ENCODE measurements at places on chromosomes 3 and 15.

DNA sequence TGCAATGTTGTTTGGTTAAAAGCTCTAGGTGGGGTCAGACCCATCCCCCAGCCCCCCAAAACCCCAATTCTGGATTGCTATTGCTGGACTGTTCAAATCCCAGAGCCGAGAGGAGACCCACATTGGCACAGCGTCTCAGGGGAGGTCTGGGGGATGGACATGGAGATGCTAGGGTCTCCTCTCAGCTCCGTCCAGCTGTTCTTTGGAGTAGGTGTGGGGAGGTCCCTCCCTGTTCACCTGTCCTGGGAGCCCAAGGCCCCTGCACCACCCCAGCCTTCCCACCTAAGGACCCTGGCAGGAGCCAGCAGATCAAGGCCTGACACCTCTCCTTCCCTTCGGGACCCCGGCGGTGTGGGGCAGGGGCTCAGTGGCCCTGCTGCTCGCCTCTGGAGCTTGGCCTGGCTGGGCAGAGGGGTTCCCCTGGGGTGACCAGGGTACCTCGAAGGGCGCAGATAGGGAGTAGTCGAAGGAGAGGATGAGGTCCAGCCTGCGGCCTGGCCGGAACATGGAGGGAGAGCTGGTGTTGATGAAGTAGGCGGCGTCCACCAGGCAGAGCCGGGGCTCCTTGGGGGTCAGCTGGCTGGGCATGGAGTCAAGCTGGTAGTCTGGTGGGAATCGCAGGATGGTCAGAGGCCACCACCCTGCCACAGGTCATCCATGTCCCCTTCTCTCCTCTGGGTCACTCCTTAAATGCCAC lies 23.9 kb downstream of the PLA2G4D start:
- DNase-seq = no peak

- DNase-seq = no peak
Measured at GRCh38 chr15:99983886-99984286, 250.6 kb upstream of the LYSMD4 start.

GRCh38 chr3:170746175-170746942 lies 123.6 kb downstream of the RPL22L1 start:
- no peak for DNase-seq

GRCh38 chr15:89428246-89428645 lies 68.1 kb downstream of the RHCG start:
- no peak for DNase-seq

DNA sequence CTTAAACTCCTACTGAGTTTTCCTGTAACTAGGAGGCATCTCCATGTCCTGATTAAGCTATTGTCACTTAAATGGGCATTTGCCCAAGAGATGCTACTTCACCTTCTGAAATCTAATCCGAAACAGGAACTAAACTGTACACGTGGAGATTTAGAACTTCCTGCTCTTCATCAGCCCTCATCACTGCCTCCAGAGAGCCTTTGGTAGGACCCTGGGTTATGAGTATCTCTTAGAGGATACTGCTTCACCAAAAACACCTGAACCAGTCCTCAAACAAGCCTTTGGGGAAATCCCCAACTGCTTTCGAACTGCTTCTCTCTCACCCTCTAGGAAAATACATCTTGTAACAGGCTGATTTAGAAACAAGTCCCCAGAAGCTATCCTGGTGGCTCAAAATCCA lies 320.3 kb downstream of the GAP43 start:
- DNase-seq = no peak

DNA sequence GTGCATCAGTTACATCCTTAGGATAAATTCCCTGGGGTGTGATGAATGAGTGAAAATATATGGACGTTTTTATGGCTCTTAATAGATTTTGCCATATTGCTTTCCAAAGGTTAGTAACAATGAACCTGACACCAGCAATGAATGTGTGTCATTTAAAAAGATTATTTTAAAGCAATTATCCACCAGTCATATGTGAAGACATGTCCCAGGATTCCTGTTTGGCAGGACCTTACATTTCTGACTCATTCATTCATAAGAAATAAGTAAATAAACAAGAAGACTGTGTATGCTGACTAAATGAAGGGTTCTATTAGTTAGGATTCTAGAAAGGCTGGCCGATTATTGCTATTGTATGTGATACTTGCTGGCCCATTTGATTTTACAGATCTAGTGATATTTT lies 201.5 kb downstream of the SOX2 start:
- DNase-seq = no peak

GRCh38 chr3:77279276-77279675 lies 239.4 kb downstream of the ROBO2 start:
- no peak for DNase-seq

DNA sequence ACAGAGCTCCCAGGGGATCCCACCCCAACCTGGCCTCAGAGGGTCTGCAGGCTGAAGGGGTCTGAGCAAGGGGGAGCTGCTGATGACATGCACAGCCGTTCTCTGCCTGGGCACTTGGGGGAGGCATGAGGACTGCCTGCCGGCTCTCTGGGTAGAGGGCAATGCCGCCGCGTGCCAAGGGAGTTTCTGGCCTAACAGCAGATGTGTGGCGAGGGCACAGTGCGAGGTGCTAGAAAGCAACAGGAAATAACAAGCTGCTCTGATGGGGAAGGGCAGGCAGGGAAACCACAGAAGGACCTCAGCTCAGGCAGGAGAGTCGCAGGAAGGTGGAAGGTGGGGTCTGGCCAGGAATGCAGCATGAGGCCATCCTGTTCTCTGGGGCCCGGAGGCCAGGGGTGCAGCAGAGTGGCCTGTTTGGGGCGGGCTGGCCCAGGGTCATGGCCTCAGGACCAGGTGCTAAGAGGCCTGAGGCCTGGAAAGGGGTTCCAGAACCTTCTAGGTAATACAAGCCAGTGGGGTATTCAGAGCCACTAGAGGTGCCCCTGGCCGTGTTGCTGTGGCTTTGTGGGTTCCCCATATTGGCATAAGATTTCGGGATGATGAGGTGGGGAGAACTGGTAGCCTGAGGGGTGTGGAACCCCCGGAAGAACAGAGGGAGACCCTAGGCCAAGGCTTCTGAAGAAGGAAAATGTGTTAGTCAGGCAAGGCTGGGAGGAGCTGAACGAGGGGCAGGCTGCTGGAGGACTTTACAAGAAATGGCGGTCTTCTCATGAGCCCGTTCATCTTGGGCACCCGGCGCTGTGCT lies 41.2 kb downstream of the RGMA start:
- no peak for DNase-seq

GRCh38 chr15:68426116-68426515 lies 5.8 kb downstream of the ITGA11 start:
- DNase-seq = no peak

- no peak for DNase-seq
Measured at GRCh38 chr3:78872195-78872594, 895.6 kb downstream of the ROBO1 start.

GRCh38 chr3:121757087-121757811 lies 7.7 kb upstream of the GOLGB1 start:
- no peak for DNase-seq

DNA sequence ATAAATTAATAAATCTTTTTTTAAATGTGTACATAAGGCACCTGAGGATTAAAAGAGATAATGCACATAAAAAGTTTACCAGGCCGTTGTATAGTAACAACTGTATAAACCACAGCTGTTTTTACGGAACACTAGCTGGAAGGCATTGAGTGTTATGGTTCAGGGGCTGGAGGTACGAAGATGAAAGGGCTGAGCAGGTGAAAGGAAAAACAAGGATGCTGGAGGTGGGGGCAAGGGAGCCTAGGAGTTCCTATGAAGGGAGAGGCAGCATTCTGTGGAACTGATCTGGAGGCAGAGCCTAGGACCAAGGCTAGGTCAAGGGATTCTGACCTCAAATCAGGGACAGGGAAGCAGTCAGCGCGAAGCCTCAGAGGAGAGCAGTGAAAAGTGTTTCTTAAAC lies 8.0 kb downstream of the SEMA5B start:
- no peak for DNase-seq

- no peak for DNase-seq
Measured at GRCh38 chr3:116034086-116034485, 410.8 kb downstream of the GAP43 start.

DNA sequence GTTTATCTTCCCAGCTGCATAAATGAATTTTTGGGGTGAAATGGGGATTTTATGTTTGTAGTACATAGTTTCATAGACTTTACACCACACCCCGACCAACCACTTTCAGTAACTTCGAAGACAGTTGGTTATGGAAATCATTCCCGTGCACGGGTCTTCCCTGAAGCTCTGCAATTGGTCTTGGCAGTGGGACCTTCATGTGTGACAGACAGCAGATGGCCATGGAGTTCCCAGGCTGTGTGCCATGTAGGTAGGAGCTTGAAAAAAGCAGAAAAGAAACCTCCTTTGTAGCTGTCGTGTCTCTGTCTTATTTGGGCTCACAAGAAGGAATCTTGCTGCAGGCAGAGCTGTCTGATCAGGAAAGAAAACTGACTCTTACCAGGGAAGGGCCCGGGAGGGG lies 25.9 kb downstream of the EXOG start:
- DNase-seq = no peak

DNA sequence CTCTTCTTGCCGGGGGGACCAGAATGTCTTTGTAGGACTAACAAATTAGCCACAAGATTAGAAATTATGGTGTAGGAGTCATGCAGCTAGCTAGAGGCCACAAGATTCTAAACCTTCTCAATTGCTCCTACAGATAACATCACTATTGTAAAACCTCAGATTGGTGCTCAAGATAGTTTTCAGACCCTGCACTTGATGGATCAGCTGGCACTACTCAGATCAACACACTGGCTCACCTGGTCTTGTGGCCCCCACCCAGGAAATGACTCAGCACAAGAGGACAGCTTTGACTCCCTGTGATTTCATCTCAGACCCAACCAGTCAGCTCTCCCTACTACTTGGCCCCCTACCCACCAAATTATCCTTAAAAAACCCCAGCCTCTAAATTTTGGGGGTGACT lies 124.1 kb upstream of the RASGRP1 start:
- peak; percentile 58 for DNase-seq

GRCh38 chr3:153614563-153614962 lies 452.5 kb downstream of the RAP2B start:
- no peak for DNase-seq

GRCh38 chr15:41150279-41150678 lies 34.2 kb upstream of the INO80 start:
- no peak for DNase-seq

DNA sequence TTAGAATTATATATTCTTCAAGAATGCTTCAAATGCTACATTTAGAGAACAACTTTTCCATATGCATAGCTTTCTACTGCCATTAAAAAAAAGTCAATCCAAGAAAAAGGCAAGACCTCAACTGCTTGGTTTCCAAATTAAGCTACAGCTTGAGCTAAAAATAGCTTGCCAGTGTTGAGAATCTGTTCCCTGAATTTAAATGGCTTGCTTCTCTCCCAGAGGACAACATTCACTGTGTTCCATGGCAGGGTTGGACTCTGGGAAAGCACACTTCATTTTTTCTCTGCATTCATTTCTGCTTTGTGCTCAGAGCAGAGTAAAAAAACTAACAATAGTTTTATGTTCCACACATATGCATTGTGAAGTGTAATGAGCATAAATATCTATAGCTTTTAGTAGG lies 50.3 kb upstream of the ACTL6A start:
- no peak for DNase-seq

GRCh38 chr15:98951004-98951403 lies 56.6 kb downstream of the PGPEP1L start:
- no peak for DNase-seq

GRCh38 chr3:170476291-170476690 lies 57.6 kb downstream of the CLDN11 start:
- DNase-seq = no peak

GRCh38 chr15:87711026-87711425 lies 545.5 kb downstream of the NTRK3 start:
- no peak for DNase-seq

- DNase-seq = no peak
Measured at GRCh38 chr3:15205482-15205933, 538 bp upstream of the CAPN7 start.

DNA sequence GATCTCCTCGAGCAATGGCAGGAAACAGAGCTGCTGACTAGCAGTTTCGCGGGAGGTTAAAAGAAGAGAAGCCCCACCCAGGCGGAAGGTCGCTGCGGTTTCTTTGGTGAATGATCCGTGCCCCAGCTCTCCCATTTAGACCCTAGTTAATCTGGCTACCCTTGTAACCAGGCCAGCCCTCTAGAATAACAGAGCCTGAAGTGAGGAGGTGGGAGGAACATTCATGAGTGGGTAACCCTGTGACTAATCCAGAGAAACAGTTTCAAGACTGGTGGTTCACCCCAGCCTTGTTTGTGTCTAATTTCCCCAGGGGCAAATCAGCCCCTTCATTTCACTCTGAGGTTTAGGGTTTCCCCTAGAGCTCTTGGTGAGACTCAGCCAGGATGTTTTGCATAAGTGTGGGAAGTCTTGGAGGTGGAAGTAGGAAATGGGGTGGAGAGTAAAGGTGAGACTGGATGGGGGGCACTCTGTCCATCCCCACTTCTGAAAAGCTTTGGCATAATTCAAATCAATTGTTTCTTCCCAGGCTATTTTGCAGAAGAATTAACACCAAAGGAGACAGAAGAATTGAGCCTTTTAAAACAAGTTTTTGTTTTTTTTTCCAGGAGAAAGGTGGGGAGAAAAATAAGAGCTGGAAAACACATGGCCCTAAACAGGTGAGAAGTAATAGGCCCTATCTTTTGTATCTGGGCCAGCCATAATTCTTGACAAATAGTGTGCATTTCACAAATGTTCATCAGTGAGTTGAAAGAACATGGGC lies 303.1 kb downstream of the RPLP1 start:
- DNase-seq = peak; percentile 48

GRCh38 chr15:78179286-78179840 lies 30.2 kb downstream of the IDH3A start:
- no peak for DNase-seq

DNA sequence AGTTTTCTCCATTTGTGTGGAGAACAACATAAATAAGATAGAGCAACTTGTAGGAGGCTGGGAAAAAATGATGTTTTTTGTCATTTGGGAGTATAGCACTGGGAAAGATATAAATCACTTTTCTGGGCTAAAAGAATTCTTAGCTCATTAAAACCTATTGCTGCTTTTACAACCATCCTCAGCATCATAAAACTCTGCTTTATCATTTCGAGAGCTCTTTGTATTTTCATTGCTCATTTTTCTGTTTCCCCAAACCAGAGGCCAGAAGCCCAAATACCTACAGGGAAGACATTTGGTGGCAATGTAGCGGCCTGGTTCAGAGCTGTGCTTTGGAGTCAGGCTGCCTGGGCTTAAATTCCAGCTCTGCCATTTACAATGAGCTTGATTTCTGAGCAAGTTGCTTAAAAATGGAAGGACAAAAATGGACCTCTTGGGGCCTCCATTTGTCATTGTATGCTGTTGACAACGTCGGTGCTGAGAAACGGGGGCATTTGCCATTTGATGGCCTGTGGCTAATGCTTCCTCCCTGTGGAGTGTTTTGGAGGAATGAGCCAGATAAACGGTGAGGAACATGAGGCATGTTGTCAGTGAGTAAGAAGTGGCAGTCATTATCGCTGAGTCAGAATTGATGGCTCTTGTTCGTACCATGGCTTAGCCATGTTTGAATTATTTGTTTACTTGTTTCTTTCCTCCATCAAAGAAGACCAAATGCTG lies 260.0 kb downstream of the EBLN2 start:
- no peak for DNase-seq

- DNase-seq = no peak
Measured at GRCh38 chr15:39598958-39599845, 18.3 kb downstream of the THBS1 start.

- DNase-seq = no peak
Measured at GRCh38 chr3:108669208-108669607, 79.7 kb downstream of the DZIP3 start.

GRCh38 chr3:49279376-49279775 lies 2.3 kb upstream of the C3orf62 start:
- DNase-seq = no peak
